Osteocyte (in vitro differentiated cells): ENCODE measurements at places on chromosomes 16 and 17. TPM values are rescaled to one million over a fixed set of nuclear protein-coding genes. Genes with fewer than 3 reads are reported as not detected.

- no peak for DNase-seq
Measured at GRCh38 chr17:72566671-72567484, 446.1 kb downstream of the SOX9 start.

FHOD1 gene
- total RNA-seq, result 60.0 and 71.7 TPM in 2 replicates

DNA sequence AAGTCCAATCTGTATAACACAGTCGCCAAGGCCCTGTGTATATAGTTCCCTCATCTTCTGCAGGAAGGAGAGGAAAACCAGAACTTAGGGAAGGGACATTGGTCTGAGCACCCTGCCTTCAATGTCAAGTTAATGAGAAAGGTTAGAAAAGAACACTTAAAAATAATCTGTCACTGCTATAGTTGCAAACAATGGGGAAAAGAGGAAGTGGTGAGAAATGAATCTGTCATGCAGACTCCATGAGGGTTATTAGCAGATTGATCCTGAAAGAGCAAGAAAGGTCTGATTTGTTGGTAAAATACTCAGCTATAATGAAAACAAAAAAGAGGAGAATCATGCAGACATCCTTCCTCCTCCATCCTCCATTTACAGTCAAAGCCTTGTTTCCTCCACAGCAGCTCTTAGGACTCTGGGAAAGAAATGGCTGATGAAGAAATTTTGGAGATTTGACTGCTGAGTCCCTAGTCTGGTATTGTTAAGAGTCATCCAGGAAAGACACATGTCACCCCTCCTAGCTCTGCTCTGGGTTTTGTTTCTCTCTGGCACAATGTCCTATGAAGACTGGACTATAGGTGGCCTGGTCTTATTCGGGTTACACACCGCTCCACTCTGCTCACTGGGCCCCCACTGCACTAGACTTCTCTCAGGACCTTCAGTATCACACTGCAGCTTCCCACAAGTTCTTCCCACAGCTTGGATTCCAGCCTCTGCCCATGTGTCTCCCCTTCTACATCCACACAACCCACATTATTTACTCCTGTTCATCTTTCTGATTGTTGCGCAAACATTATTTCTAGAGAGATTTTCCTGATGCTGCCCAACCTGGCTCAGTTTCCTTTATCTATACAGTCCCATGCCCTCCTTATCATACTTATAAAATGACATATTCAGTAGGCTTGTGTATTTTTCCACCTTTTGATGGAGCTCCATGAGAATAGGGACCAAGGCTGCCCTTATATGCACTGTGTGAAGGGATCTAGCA lies 56.5 kb upstream of the XYLT1 start:
- no peak for DNase-seq

- DNase-seq, result no peak
Measured at GRCh38 chr16:19228575-19228974, 57.0 kb upstream of the CLEC19A start.

P2RX1 gene
- total RNA-seq, result not detected in 2 replicates

DNA sequence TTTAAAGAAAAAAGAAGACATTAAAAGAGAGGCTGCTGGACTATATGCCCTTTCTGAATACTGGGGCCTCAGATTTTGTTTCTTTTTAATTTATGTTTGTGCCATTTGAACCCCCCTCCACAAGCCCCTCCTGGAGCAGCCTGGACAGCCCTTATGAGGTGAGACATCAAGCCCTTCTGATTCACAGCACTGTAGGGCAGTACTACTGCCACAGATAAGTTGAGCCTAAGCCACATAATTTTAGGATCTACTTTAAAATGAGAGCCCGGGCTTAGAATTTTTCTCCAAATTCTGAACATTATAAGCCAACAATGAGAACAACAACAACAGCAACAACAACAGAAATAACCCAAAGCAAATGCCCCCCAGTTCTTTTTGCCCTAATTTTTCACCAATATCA lies 256.9 kb upstream of the SALL1 start:
- no peak for DNase-seq

GRCh38 chr17:17206124-17206912 lies at the start of gene PLD6:
PLD6 (minus strand) TSS chr17:17206333; CDS start chr17:17206286, 47 bp downstream.
- no peak for DNase-seq

- no peak for DNase-seq
Measured at GRCh38 chr16:68227850-68228553, 7.9 kb downstream of the ESRP2 start.

GRCh38 chr17:66531851-66532295 lies 229.5 kb downstream of the PRKCA start:
- DNase-seq, result peak; percentile 34

CHST4 gene
- total RNA-seq, result not detected in 2 replicates

DNA sequence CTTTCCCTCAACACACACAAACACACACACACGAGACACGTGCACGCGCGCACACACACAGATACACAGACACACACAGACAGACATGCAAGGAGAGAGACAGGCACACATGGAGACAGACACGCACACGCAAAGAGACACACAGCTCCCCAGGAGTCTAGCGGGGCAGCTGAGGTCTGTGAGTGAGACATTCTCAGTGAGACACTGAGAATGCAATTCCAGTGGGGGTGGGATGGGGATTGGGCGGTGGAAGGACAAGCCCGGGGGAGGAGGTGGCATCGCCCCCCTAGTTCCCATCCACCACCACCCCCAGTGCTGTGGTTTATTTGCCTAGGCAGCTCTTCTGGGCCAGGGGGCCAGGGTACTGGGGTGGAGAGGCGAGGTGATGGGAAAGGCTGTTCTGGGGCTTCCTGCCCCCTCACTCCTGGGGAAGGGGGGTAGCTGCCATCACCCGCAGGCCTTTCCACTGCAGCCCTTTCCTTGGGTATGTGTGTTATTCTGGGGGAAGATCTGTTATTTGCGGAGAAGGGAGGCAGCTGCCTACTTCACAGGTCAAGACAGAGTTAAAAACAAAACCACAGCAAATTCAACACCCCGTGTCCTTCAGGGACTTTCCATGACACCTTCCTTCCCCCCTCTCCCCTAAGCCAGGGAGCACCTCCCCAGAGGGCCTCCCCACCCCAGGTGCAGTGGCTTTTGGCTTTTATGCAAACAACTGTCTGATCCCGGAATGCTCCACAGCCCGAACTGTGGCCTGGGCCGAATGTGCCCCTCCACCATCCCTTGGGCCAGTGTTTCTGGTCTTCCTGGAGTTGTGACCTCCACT lies 18.0 kb downstream of the GRB7 start:
- no peak for DNase-seq

GRCh38 chr16:60371591-60371990 lies 1637.5 kb upstream of the GOT2 start:
- DNase-seq, result no peak

DNA sequence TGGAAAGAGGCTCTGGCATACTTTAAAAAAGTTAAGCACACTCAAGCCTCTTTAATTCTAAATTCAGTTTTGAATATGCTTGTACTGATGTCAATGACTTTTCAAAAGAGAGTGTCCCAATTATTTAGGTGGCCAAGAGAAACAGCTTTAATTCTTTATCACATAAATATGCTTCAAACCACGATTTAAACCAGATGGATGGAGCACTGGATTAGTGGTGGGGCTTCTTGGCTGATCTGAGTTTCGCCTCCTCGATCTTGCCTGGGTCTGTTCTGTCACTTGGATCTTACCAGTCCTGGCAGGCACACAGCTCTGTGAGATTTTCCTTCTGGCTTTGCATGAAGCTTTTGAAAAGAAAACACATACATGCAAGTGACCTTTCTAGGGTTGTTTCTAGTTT lies 467.8 kb downstream of the MAF start:
- DNase-seq, result no peak

DNA sequence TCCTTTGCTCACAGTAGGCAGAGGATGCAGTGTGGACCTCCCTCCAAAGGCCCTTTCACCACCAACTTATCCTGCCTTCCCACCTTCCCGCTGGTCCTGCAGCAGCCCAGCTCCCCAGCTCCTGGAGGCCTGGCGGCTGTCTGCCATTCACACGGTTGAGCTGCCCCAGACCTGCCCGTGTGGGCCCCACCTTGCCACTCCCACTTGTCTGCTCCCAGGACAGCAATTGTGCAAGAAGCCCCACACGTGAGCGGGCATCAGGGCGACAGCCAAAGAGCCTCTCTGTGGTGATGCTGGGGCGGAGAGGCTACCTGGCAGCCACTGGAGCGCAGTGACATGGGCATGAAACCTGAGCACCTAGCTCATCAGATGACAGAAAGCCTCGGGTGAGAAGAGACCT lies 248.6 kb upstream of the MAF start:
- no peak for DNase-seq

GRCh38 chr17:68011199-68011665 lies 15.0 kb upstream of the C17orf58 start:
- DNase-seq, result no peak

TBC1D28 gene
- total RNA-seq, result not detected in 2 replicates

DNA sequence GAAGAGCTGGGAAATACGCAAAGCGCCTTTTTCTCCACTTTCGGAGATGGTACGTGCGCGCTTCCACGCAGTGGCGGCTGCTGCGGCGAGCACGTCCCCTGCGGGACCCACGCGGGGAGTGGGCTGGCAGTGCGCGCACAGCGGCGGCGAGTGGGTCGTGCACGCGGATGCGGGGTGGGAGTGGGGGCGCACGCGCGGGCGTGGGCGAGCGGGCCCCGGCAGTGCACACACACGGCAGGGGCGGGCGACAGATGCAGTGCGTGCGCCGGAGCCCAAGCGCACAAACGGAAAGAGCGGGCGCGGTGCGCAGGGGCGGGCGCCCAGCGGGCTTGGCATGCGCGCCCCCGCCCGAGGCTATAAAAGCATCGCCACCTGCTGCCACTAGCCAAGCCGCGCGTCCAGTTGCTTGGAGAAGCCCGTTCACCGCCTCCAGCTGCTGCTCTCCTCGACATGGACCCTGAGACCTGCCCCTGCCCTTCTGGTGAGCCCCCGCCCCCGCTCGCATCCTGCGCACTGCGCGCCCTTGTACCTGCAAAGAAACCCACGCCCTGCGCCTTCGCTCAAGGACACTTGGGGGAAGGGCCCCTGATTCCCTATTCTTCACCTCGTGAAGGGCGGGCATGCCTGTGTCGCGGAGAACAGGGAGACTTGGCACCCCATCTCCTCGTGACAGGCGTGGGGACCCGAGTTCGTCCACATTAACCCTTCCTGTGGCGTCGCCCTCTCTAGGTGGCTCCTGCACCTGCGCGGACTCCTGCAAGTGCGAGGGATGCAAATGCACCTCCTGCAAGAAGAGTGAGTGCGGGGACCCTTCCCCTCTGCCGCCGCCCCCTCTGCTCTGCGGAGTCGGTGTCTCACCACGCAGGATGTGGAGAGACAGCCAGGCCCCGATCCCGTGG lies at the start of gene MT3:
MT3 (plus strand) TSS at position 388 of the 899 bp plus-strand sequence; CDS start at position 451, 63 bp downstream.
- DNase-seq, result no peak

RSAD1 gene
- 36.7 and 37.5 TPM in 2 replicates for total RNA-seq

GRCh38 chr17:40516581-40517285 lies 15.3 kb upstream of the TNS4 start:
- DNase-seq, result no peak

SGF29 gene
- total RNA-seq, result 20.4 and 29.7 TPM in 2 replicates

GRCh38 chr17:61907361-61907760 lies 20.4 kb downstream of the INTS2 start:
- no peak for DNase-seq

DNA sequence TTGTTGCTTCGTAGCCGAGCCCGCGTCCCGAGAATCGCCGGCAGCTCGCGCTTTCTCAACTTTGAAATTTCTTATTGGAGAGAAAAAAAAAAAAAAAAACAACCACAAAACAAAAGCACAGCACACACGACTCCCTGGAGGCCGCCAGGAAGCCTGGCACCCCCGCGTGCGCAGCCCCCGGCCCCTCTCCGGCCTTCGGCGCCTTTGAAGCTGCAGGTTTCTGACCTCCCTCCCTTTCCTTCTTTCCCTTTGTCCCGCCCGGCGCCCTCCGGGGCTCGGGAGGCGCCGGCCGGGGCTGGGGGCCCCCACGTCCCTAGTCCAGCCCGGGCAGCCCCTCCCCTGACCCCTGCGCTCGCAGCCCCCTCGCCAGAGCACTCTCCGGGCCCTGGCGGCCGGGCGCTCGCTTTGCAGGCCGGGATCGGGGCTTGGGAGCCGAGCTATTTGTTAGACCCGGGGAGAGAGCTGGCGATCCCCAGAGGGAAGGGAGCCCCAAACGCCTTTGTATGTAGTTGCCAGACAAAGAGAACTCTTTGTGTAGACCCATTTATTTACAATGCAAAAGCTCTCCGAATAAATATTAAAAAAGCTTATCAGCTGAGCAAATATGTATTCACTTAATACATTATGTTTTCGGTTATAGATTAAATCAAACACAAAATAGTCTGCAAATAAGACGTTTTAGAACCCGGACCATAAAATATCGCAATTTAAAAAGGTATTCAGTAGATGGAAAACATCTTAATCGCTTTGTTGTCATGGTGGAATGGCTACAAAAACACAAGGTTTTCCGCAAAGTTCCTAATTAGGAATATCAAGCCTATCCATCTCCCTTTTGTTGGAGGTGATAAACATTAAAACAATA lies 2.3 kb downstream of the BAHCC1 start:
- DNase-seq, result no peak

GRCh38 chr17:52027081-52027480 lies 131.4 kb downstream of the CA10 start:
- no peak for DNase-seq

RAD51D gene
- 14.8 and 18.2 TPM in 2 replicates for total RNA-seq

- DNase-seq, result no peak
Measured at GRCh38 chr16:56211435-56211981, 20.2 kb downstream of the GNAO1 start.

GRCh38 chr17:78544881-78545755 lies 32.1 kb downstream of the DNAH17 start:
- no peak for DNase-seq

FAAP100 gene
- 63.0 and 64.6 TPM in 2 replicates for total RNA-seq
